ENCODE measurements at places on chromosomes 3 and 15. TPM values are rescaled to one million over a fixed set of nuclear protein-coding genes. Genes with fewer than 3 reads are reported as not detected.

Gene BCL2A1
- total RNA-seq, result 0.30 TPM

GRCh38 chr3:129616713-129617112, 10.2 kb upstream of the PLXND1 start:
- H3K4me3 ChIP-seq, result no peak overlapping the region
- H3K27ac ChIP-seq, result peak overlapping the region; percentile 99
- no peaks in the 10 kb centered on the region for H3K36me3 ChIP-seq
- H3K27me3 ChIP-seq, result no peaks in the 10 kb centered on the region

DNA sequence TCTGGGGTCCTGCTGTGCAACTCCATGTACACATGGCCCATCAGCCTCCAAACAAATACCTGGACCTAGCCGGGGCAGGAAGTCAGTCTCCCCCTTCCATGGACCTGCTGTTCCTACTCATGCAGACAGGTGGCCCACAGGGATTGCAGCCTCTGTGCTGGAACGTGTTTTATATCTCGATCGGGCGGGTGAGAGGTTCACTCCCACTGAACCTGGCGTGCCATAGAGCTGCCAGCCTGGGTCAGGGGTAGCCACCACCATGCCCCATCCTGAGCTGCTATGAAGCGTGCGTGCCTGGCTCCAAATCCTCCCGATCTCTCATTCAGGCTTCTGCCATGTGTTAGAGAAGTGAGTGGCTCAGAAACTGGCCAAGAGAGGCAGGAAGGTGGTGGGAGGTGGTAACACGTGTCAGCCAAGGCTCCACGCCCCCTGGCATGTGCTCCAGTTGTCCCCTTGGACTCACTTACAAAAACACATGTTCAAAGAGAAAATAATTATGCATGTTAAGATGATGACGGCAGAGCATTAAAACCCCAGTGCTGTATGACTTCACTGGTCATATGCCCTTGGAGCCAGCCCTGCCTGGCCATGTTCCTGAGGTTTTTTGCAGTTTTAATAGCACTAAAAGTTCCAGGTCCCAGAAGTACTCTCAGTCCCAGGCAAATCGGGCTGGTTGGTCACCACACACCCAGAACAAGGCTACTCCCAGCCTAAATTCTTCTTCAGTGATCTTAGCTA, 30.6 kb downstream of the CTSH start:
- peak overlapping the region; percentile 37 for H3K27ac ChIP-seq
- no peaks in the 10 kb centered on the region for H3K27me3 ChIP-seq
- H3K4me3 ChIP-seq, result no peak overlapping the region
- H3K36me3 ChIP-seq, result peaks cover 24% of the 10 kb centered on the region

Gene SQOR
- total RNA-seq, result 16.5 TPM
